Stimulated activated CD8-positive, alpha-beta memory T cell treated with anti-CD3 and anti-CD28 coated beads, Interleukin-15, amount 100 ng/mL, for 4 hours (primary cell): ENCODE measurements at places on chromosomes 11 and 22.
A peak's percentile ranks its signal among the peaks of the same experiment; 100 is the strongest.

DNA sequence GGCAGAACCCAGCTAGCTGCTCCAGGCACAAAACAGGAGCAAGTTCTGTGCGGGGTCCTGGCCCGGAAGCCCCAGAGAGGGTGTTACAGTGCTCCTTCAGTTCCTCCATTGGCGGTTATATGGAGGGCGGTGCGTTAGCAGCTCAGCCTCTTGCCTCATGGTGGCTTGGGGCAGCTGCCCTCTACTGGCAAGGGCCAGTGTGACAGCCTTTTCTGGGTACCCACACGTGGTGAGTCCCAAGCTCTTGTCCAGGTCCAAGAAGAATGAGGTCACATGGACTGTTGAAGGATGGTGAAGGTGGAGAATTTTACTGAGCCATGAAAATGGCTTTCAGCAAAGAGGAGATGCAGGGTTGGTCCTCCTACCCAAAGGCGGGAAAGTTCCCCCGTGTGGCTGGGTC lies 100.5 kb downstream of the WT1 start:
- DNase-seq: no peak

DNA sequence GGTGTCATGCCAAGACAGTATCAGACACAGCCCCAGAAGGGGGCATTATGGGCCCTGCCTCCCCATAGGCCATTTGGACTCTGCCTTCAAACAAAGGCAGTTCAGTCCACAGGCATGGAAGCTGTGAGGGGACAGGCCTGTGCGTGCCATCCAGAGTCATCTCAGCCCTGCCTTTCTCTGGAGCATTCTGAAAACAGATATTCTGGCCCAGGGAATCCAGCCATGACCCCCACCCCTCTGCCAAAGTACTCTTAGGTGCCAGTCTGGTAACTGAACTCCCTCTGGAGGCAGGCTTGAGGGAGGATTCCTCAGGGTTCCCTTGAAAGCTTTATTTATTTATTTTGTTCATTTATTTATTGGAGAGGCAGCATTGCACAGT lies 14.6 kb downstream of the IL10RA start:
- DNase-seq: no peak

DNA sequence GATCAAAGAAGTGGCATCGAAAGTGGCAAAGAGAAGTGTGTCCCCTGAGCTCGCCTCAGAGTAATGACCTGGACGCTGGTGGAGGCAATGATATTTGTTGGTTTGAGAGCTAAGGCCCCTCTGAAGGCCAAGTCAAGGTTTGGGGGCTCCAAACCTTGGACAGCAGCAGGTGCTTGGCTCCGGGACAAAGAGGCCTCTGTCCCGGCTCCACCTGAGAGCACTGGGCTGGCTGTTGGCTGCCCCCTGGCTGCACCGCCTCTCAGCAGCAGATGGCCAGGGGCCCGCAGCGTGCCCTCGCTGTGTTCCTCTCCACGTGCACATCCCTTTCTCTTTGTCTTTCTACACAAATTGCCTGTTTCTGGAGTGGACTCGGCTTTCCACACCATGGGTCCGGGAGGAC lies 301.3 kb downstream of the NTM start:
- DNase-seq: no peak

DNA sequence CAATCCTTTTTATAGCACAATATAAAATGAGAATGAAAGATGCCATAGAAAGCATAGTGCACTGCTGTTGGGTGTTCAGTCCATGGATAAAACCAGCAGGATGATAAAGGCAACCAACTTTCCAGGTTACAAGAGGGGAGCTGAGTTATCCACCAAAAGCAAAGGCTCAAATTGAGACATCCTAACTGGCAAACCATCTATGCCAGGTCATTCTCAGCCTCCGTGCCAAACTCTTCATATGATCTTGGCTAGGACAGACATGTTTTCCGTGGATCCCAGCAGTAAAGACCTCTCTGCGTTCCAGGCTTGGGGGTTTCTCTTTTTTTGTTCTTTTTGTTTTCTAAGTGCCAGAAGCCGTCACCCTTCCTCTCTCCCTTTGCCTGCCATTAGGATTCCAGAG lies 7.3 kb upstream of the APOA1 start:
- DNase-seq: no peak

DNA sequence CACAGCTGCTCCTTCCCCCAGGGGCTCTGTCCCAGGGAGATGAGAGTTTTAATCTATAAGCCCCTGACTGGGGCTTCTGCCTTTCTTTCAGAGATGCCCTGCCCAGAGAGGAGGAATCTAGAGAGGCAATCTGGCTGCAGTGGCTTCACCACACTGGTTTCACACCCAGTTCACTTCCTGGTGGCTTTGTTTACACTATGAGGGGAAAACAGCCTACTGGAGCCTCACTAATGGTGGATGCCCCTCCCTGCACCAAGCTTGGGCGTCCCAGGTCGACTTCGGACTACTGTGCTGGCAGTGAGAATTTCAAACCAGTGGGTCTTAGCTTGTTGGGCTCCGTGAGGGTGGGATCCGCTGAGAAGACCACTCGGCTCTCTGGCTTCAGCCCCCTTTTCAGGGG lies 21.5 kb upstream of the MMP1 start:
- DNase-seq: no peak

DNA sequence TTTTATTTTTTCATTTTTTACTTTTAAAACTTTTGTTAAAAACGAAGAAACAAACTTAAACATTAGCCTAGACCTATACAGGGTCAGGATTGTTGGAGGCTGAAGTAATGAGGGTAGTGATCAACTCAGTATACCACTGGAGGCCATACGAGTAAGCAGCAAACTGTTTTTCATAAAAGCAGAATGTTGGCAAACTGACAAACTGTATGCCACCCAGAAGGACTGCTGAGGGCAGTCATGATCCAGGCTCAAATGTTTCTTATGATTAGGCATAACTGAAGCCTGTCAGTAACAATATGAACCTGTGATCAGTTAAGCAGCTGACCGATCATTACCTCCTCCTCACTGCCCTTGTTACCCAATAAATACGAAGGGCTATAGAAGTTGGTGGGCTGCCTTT lies 10.2 kb upstream of the SC5D start:
- no peak for DNase-seq

DNA sequence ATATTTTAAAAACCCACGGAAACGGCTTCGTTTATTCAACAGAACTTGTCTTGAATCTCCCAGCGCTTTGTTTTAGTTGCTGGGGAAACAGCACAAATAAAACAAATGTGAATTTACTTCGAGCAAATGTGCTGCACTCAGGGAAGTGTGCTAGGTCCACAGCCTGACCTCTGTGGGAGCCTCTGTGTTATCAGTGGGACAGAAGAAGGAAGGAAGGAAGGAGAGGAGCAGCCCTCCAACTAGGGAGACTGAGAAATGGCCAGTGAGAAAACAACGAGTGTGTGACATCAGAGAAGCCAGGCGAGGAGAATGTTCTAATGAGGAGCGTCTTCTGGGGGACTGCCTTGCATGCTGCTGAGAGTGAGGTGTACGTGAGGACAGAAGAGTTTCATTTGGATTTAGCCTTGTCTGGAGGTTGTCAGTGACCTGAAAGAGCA lies 42.7 kb downstream of the PPP6R3 start:
- DNase-seq: no peak

GRCh38 chr11:62295504-62295903 lies 3.4 kb downstream of the SCGB1D4 start:
- no peak for DNase-seq

- no peak for DNase-seq
Observed at GRCh38 chr11:38208951-38209350, 1610.9 kb upstream of the RAG2 start.

DNA sequence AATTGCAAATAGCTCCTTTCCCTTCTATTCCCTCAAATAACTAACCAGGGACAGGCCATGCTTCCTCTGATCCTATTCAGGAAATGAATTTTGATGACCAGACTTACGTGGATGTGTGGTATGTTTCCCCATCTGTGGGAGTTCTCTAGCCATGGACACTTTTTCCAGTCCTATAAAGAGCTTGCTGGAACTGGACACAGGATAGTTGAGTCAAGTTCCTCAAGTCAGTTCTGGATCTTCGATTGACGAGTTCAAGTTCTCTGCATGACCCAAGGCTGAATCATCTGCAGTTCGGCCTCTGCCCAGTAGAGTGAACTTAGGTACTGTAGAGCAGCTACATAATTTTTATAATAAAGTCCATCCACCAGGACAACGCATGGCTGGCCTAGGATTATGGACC lies 52.7 kb upstream of the CCND1 start:
- DNase-seq: no peak

DNA sequence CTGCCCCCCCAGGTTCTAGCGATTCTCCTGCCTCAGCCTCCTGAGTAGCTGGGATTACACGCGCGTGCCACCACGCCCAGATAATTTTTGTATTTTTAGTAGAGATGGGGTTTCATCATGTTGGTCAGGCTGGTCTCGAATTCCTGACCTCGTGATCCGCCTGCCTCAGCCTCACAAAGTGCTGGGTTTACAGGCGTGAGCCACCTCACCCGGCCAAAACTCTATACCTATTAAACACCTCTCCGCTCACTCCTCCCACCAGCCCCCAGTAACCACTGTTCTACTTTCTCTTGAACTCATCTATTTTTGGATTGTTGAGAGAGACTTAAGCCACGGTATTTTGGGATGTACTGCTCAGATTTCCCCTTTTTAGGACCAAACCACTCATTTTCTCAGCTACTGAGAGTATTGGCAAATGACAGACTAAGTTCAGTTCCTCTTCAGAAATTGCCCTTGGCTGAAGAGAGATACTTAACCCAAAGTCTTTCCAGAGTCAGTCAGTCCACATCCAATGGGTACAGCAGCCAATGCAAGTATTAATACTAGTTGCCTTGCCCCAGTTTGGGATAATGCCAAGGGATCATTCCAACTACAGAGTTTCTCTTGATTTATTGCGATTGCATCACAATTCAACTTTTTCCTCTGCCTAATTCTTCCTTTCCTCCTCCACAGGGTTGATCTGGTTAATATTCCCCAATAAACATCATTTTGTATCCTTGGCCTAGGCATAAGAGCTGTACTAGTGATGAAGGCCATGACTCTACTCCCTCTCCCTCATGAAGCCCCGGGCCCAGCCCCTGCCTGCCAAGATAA lies 36.8 kb upstream of the CSTF3 start:
- DNase-seq: no peak

DNA sequence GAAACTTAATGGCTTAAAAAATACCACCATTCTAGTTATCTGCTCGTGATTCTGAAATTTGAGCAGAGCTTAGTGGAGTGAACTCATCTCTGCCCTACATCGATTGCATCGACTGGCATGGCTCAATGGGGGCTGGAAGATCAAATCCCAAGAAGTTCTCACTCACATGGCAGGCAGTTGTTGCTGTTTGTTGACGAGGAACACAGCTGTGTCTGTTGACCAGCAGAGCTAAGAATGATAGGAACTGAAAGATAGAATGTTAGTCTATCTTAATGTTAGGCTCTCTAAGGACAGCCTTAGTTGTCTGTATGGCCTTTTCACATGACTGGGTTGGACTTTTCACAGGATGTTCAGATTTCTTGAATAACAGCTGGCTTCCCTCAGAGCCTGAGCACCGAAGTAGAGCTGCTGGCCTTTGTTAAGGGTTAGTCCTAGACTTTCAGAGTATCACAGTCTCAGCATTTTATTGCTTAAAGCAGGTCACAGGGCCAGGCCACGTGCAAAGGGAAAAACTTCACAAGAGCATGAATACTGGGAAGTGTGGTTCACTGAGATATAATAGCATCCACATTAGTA lies 31.6 kb upstream of the IZUMO1R start:
- DNase-seq: no peak

- DNase-seq: peak; percentile 65
Observed at GRCh38 chr11:117814766-117815261, 9.7 kb downstream of the FXYD2 start.

GRCh38 chr11:2778630-2779498 lies 79.1 kb upstream of the KCNQ1OT1 start:
- no peak for DNase-seq

DNA sequence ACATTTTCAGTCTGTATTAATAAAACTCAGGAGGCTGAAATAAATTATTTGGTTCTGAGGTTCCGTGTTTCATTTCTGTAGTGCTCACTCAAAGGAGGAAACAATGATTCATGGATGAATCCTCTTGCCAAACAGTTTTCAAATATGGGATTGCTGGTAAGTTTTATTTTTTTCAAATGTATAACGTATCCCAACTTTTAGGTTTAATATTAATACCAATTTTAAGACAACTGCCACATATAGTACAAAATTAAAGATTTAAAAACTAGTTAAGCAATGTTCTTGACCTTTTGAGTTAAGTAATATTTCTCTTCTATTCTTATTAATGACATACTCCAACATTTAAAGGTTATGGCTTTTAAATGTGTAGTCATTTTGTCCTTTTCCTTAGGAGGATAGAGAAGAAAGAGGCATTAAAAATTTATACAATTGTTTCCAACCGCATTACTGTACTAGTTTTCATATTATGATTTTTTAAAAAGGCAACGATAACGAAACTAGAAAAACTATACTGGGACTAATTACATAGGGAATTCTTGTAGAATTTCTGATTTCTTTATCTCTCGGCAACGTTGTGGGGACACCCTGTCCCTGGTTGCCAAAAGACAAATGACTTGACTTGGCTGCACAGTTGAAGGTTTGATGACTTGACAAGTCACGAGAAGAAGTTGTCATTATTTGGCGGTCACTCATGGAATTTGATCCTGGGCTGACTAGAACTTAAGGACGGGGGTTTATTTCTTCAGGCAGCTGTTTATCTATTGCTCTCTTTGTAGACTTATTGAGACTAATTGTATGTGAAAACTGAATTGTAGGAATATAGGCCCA lies 69.1 kb upstream of the ADSL start:
- no peak for DNase-seq

GRCh38 chr11:119094816-119095065 lies 6.9 kb downstream of the DPAGT1 start:
- DNase-seq: no peak

DNA sequence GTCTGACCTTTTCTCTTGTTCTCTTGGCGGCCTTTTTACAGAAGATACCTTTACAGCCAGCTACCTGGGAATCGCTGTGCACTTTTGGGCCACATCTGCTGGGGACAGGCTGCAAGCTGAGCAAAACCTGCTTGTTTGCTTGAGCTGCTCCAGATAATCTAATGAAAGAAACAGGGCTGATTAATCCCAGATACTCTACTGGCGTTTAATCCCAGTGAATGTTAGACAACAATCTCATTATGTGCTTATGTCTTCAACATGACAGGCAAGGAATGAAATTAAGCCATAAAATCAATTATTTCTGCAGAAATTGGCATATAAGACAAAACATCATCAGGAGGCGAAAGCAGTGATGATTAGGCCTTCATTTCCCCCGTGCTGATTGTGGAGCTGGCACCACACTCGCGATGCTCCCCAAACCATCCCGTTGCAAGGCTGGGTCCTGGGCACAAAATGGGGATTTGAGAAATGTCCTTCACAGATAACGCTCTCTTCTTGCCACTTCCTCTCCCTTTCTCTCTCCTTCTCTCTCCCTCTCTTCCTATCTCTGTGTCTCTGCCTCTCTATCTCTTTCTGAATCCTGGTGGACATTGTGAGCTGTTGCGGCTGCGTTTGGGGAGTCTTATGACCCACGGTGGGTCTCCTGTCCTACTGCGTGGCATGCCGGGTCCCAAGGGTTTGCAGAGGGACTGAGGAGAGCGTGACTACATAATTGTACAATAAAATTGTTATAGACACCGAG lies 1053.8 kb downstream of the TBC1D22A start:
- DNase-seq: no peak

GRCh38 chr22:27673839-27674238 lies 127.7 kb downstream of the MN1 start:
- DNase-seq: no peak
